Fibroblast of skin of left biceps (primary cell): ENCODE measurements at places on chromosomes 2 and 18.

GRCh38 chr2:99777656-99778290 is 288.0 kb upstream of the REV1 start:
- no peak for DNase-seq

GRCh38 chr2:26316041-26316440 is 29.9 kb upstream of the SELENOI start:
- no peak for DNase-seq

- DNase-seq, result no peak
Observed at GRCh38 chr2:191126386-191127085, 24.3 kb downstream of the STAT4 start.

GRCh38 chr2:8202132-8202531 is 479.7 kb upstream of the ID2 start:
- no peak for DNase-seq

GRCh38 chr2:44801841-44802776 is 139.4 kb upstream of the SIX3 start:
- DNase-seq, result no peak

- no peak for DNase-seq
Observed at GRCh38 chr18:55054021-55054990, 95.0 kb upstream of the CCDC68 start.

DNA sequence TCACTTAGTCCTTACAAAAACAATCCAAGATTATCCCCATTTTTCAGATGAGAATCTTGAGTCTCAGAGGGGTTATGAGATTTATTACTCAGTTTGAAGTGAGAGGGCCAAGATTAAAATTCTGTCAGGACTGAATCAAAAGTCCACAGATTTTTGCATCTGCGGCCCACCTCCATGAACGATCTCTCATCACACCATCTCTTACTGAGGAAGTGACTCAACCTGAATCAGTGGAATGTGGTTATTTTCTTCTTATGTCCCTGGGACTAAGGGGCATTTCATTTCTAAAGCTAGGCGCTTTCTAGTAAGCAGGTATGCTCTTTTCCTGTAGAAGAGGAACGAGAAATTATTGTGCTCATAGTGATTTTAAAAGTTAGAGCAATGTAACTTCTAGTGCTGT is 360.3 kb upstream of the SPHKAP start:
- DNase-seq, result no peak

DNA sequence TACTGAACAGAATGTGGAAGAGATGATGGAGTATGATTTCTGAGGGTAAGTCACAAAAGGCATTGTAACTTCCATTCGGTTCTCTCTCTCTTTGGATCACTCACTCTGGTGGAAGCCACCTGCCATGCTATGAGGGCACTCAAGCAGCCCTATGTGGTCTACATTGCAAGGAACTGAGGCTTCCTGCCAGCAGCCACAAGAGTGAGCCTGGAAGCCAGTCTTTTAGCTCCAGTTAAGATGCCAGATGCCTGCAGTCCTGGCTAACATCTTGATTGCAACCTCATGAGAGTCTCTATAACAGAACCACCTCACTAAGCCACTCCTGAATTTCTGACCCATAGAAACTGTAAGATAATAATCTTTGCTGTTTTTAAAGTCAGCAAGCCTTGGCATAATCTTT is 935.7 kb downstream of the LRP1B start:
- no peak for DNase-seq

DNA sequence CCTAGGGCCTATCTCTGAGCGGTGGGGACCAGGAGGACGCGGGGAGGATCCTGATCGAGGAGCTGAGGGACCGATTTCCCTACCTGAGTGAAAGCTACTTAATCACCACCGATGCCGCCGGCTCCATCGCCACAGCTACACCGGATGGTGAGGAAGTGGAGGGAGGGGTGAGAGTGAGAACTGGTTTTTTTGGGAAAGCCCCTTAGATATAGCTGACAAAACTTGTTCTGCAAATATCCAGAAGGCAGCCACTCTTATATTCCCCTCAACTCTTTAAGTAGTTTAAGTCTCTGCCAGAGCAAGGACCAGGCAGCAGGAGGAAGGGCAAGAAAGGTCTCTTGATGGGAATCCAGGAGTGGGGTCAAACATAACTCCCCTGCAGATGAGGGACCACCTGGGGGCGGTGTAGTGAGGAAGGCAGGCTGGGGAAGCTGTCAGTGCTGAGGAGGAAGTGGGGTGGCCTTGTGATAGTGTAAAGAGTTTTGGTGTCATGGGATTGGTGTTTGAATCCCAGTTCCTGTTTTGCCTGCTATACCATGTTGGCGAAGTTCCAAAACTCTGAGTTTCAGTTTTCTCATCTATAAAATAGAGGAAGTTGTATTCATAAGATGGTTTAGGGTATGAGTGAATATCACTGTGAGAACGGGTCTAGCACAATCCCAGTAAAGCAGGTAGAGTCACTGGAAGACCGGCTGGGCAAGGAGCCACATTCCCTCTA is 3.4 kb downstream of the NAGK start:
- DNase-seq, result no peak

GRCh38 chr2:58514252-58514651 is 273.1 kb upstream of the FANCL start:
- DNase-seq, result no peak

- DNase-seq, result no peak
Observed at GRCh38 chr18:70021498-70021897, 73.8 kb upstream of the CD226 start.

- DNase-seq, result no peak
Observed at GRCh38 chr2:5969303-5969702, 277.1 kb downstream of the SOX11 start.

- DNase-seq, result no peak
Observed at GRCh38 chr2:36587101-36587500, 10.9 kb downstream of the FEZ2 start.

- DNase-seq, result no peak
Observed at GRCh38 chr2:27095745-27096651, 9.4 kb downstream of the KHK start.

DNA sequence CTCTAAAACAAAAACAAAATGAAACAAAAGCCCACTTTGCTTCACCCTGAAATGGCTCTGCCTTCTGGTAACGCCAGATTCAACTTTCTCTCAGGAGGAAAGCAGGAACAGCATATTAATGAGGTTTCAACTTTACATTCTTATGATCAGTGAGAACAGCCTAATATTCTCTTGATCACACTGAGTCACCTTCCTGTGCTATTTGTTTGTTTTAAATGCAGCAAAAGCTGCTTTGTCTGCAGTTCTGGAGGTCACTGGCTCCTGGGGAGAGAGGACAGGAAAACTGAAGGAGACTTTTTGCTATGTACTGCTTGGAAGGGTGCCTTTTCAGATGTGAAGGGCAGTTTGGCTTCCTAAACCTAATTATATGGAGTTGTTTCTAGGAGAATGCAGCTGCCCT is 48.1 kb downstream of the MAIP1 start:
- no peak for DNase-seq

GRCh38 chr2:214853906-214854305 is 44.4 kb upstream of the BARD1 start:
- DNase-seq, result no peak

- DNase-seq, result no peak
Observed at GRCh38 chr2:231124838-231125568, at the start of gene HTR2B. Gene HTR2B (minus strand): TSS chr2:231125042. CDS start chr2:231123764, 1,278 bp downstream.

DNA sequence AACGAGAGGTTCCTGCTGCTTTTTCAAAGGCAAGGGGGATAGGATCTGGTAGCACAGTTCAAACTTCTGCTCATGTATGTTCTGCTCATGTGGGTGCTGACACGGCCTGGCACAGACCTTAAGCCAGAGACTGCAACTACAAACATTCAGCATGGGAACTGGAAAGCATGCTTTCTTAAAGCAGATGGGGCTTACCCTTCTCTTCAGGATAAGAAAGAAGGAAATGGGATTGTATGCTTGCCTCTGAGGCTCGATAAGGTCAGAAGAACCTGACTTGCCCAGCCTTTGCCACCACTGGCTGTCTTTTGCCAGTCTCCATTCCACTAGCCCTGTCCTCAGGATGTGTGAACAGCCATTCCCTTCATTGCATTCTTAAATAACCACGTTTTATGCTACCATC is 10.7 kb downstream of the DOCK10 start:
- no peak for DNase-seq
